Progenitor cell of endocrine pancreas (in vitro differentiated cells): ENCODE measurements at places on chromosomes 1 and 21. TPM values are rescaled to one million over a fixed set of nuclear protein-coding genes. Genes with fewer than 3 reads are reported as not detected.
A peak's percentile ranks its signal among the peaks of the same experiment; 100 is the strongest.

The PADI1 gene
- total RNA-seq: not detected in 2 replicates

The SRRM1 gene
- 197 and 199 TPM in 2 replicates for total RNA-seq

The MR1 gene
- 0.57 and 0.64 TPM in 2 replicates for total RNA-seq

The TMPRSS3 gene
- total RNA-seq: 10.1 and 14.4 TPM in 2 replicates

The IL20 gene
- not detected in 2 replicates for total RNA-seq

The SLC35F3 gene
- total RNA-seq: 0.71 and 0.74 TPM in 2 replicates

The FCAMR gene
- total RNA-seq: not detected in 2 replicates

The RORC gene
- total RNA-seq: 0.09 TPM in 1 of 2 replicates, not detected in the other

The EPHA10 gene
- total RNA-seq: 5.1 and 6.2 TPM in 2 replicates

The OR10Z1 gene
- total RNA-seq: not detected in 2 replicates

The SYT2 gene
- 1.4 and 1.8 TPM in 2 replicates for total RNA-seq

The RGS8 gene
- total RNA-seq: 0.05 TPM in 1 of 2 replicates, not detected in the other

The SPRR5 gene
- total RNA-seq: not detected in 2 replicates

DNA sequence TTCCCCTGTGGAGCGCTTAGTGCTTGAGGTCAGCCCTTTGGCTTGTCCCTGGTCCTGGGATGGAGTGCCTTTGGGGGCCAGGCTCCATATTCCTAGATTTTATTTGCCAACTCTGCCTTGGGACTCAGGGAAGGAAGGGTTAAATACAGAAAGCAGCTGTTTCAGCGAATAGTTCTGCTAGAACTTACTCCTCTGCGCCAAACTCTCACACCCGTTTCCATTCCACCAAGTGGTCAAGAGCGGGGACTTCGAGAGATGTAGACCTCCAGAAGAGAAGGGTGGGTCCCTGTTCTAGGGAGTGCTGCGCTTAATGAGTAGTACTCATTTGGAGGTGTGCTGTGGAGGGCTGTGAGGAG lies 704 bp upstream of the TOMM40L start:
- H3K27ac ChIP-seq: peak overlapping the region; percentile 92
- peak overlapping the region; percentile 99 for H3K4me3 ChIP-seq
- peaks cover 46% of the 10 kb centered on the region for H3K4me1 ChIP-seq
- peaks cover 3% of the 10 kb centered on the region for H3K36me3 ChIP-seq
- no peak for DNase-seq
- no peaks in the 10 kb centered on the region for H3K27me3 ChIP-seq

GRCh38 chr1:232678185-232678886 lies 48.4 kb upstream of the SIPA1L2 start:
- no peak overlapping the region for H3K4me3 ChIP-seq
- H3K4me1 ChIP-seq: peaks cover 19% of the 10 kb centered on the region
- H3K36me3 ChIP-seq: no peaks in the 10 kb centered on the region
- H3K27ac ChIP-seq: peak overlapping the region; percentile 17
- no peak for DNase-seq

GRCh38 chr1:110262296-110262695 lies 52.2 kb downstream of the KCNC4 start:
- no peak for DNase-seq
- no peak overlapping the region for H3K27ac ChIP-seq
- H3K4me3 ChIP-seq: no peak overlapping the region
- peaks cover 18% of the 10 kb centered on the region for H3K4me1 ChIP-seq
- H3K27me3 ChIP-seq: peaks cover 27% of the 10 kb centered on the region
- H3K36me3 ChIP-seq: no peaks in the 10 kb centered on the region

DNA sequence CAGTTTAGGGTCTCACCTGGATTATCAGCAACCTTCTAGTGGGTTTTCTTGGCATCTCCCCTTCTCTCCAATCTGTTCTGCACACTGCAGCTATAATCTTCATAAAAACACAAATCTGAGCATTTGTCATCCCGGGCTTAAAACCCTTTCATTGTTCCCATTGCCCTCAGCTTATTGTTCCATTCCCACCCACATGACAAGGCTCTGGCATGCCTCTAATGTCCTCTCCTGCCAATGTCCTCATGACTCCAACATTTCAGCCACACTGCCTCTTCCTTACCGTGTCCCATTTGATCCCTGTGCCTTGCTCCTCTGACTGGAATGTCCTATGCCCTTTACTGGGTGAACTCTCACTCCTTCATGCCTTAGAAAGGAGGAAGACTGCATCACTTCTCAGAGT lies 7.5 kb upstream of the DPH2 start:
- no peaks in the 10 kb centered on the region for H3K4me1 ChIP-seq
- no peaks in the 10 kb centered on the region for H3K27me3 ChIP-seq
- H3K36me3 ChIP-seq: peaks cover 9% of the 10 kb centered on the region
- H3K27ac ChIP-seq: no peak overlapping the region
- DNase-seq: no peak

DNA sequence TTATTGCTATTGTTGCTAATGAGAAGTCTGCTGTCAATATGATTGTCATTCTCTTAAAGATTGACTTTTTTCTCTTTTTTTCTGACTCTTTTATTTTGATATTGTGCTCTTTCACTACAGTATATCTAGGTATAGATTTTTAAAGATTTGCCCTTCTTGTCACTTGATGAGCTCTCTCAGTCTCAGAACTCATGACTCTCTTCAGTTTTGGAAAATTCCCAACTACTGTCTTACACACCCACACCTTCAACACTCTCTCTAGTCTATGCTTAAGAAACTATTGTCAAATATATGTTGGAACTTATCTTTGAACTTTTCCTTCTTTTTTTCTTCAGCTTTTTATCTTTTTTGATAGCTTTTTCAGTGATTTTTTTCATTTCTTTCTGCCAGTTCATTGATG lies 50.6 kb downstream of the LMO4 start:
- no peaks in the 10 kb centered on the region for H3K4me1 ChIP-seq
- no peak for DNase-seq
- no peak overlapping the region for H3K27ac ChIP-seq
- H3K36me3 ChIP-seq: peaks cover 13% of the 10 kb centered on the region

- no peak overlapping the region for H3K27ac ChIP-seq
- H3K4me3 ChIP-seq: no peak overlapping the region
- peaks cover 34% of the 10 kb centered on the region for H3K27me3 ChIP-seq
- H3K36me3 ChIP-seq: no peaks in the 10 kb centered on the region
- DNase-seq: no peak
- H3K4me1 ChIP-seq: peaks cover 10% of the 10 kb centered on the region
These were observed 18.8 kb downstream of the LRRC52 start for GRCh38 chr1:165562571-165562970.

- no peaks in the 10 kb centered on the region for H3K4me1 ChIP-seq
- no peaks in the 10 kb centered on the region for H3K27me3 ChIP-seq
- DNase-seq: no peak
- H3K36me3 ChIP-seq: peaks cover 3% of the 10 kb centered on the region
- H3K4me3 ChIP-seq: no peak overlapping the region
- H3K27ac ChIP-seq: no peak overlapping the region
These were observed 63.9 kb downstream of the LYST start for GRCh38 chr1:235802573-235803346.

- peaks cover 4% of the 10 kb centered on the region for H3K4me1 ChIP-seq
- H3K27me3 ChIP-seq: peaks cover 58% of the 10 kb centered on the region
- H3K36me3 ChIP-seq: no peaks in the 10 kb centered on the region
- H3K4me3 ChIP-seq: no peak overlapping the region
- no peak overlapping the region for H3K27ac ChIP-seq
These were observed 10.1 kb upstream of the LRRC71 start for GRCh38 chr1:156910309-156910782.

- no peak overlapping the region for H3K4me3 ChIP-seq
- peaks cover 7% of the 10 kb centered on the region for H3K36me3 ChIP-seq
- DNase-seq: no peak
- no peaks in the 10 kb centered on the region for H3K27me3 ChIP-seq
- no peak overlapping the region for H3K27ac ChIP-seq
These were observed 29.1 kb downstream of the THRAP3 start for GRCh38 chr1:36253161-36253862.

DNA sequence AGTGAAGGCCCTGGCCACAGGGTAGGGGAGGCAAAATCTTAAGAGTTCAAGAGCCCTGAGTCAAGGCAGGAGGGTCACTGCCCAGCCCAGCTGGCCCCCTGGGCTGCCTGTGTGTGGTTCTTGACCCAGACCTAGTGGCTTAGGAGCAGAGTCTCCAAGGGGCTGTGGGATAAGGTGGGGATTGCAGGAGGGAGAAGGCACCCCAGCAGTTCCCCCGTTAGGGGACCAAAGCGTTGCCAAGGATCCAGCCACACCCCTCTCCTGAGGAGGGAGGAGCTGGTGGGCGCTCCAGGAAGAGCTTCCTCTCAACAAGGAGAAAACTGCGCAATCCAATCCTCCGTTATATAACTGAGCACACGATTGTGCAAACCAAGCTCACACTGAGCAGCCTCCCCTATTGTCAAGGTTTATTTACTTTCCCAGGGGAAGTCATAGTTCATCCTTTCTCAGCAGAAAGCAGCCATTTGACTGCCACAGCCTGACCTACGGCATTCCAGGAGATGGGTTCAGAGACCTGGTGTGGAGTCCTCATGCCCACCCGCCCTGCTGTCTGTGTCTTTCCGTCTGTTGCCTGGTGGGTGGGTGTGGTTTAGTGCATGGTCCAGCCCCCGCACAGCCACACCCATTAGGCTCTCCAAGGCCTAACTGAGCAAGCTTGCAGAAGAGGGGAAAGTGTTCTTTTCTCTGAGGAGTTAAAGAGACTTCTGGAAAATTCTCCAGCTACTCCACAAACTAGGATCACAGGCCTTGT lies 3.5 kb downstream of the EPHX1 start:
- H3K4me3 ChIP-seq: no peak overlapping the region
- peak overlapping the region; percentile 15 for H3K27ac ChIP-seq
- no peak for DNase-seq
- peaks cover 40% of the 10 kb centered on the region for H3K4me1 ChIP-seq

GRCh38 chr1:91700771-91701471 lies 185.0 kb downstream of the TGFBR3 start:
- no peaks in the 10 kb centered on the region for H3K36me3 ChIP-seq
- no peak overlapping the region for H3K4me3 ChIP-seq
- H3K4me1 ChIP-seq: no peaks in the 10 kb centered on the region

DNA sequence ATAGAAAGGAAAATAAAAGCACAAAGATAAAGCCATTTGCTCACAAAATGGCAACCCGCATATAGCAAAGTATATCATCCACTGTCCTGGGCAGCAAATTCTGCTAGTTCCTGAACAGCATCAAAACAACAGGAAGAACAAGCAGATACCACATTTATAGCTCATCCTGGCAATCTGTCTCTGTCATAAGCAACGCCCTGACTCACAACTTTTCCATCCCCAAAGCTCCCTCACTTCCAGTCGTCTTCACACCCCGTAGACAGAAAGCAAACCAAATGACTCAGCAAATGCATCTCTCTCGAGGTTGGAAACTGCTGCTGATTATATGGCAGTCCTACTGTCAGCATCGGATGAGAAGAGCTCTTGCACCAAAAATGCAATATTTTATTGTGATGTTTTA lies 65.8 kb downstream of the AK5 start:
- H3K4me1 ChIP-seq: peaks cover 4% of the 10 kb centered on the region
- H3K4me3 ChIP-seq: no peak overlapping the region
- no peaks in the 10 kb centered on the region for H3K36me3 ChIP-seq
- no peaks in the 10 kb centered on the region for H3K27me3 ChIP-seq
- no peak overlapping the region for H3K27ac ChIP-seq

- H3K36me3 ChIP-seq: no peaks in the 10 kb centered on the region
- no peak overlapping the region for H3K4me3 ChIP-seq
- no peak for DNase-seq
- H3K4me1 ChIP-seq: no peaks in the 10 kb centered on the region
These were observed 30.5 kb downstream of the FBXO2 start for GRCh38 chr1:11623702-11624101.

DNA sequence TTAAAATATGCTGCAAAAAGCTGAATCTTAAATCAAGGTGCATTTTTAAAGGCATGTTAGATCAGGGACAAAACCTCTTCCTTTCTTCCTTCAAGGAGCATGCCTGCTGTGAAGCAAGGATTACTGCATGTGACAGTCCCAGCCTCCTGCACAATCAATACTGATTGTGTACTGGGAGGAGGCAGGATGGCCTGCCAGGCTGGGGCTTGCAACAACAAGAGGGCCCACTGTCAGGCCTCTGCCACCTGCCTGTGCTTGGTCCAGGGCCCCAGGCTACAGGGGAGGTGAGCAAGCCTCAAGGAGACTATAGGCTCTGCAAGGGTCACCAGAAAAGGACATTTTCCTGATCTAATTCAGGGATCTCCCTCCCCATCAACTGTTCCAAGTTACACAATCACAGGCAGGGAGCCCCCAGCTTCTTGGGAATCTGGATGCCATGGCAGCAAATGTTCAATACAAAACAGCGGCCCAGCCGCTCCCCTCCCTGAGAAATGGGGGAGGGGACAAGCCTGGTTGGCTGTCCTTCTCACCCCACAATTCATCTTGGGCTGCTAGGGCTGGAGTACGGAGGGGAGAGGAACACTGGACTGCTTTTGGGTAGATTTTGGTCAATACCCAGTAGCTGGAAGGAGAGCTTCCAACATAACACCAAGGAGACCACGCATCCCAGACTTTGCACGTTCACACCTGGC lies 76.7 kb downstream of the SSBP3 start:
- H3K27ac ChIP-seq: peak overlapping the region; percentile 71
- H3K27me3 ChIP-seq: no peaks in the 10 kb centered on the region
- H3K36me3 ChIP-seq: peaks cover 2% of the 10 kb centered on the region
- H3K4me3 ChIP-seq: peak overlapping the region; percentile 25

DNA sequence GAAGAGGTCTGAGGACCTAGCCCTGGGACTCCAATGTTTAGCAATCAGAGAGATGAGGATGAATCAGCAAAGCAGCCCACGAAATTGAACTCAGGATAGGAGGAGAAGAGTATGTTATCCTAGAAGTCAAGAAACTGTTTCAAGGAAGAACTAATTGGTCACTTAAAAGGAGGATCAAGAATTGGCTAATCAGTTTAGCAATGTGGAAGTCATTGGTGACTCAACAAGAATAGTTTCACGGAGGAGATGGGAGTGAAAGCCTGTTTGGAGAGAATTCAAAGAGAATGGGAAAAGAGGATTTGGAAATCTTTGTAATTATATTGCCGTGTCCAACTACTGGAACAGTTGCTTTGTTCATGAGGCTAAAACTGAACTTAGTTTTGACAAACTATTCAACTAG lies 7.4 kb downstream of the HMCN1 start:
- no peak overlapping the region for H3K4me3 ChIP-seq
- no peak overlapping the region for H3K27ac ChIP-seq
- H3K36me3 ChIP-seq: no peaks in the 10 kb centered on the region
- H3K27me3 ChIP-seq: no peaks in the 10 kb centered on the region

DNA sequence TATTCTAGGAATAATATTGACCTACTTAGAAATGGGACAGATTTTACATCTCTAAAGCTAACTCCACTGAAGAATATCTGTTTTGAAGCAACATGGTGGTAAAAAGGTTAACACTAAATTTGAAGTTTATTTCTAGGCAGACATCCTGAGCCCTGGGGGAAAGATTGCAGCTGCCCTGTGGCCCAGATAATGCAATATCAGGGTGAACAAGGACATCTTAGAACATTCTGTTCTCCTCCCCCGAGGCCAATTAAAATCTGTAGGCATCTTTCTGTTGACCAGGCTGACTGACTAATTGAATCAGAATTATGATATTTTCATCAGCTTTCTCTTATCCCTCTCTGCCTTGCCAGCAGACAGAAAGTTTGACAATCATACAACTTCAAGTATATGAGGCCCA lies 149.8 kb upstream of the DUSP10 start:
- DNase-seq: no peak
- H3K27ac ChIP-seq: no peak overlapping the region
- H3K36me3 ChIP-seq: no peaks in the 10 kb centered on the region
- H3K4me3 ChIP-seq: no peak overlapping the region

- H3K36me3 ChIP-seq: peaks cover 19% of the 10 kb centered on the region
- DNase-seq: no peak
- H3K4me1 ChIP-seq: no peaks in the 10 kb centered on the region
- H3K4me3 ChIP-seq: no peak overlapping the region
- no peak overlapping the region for H3K27ac ChIP-seq
- no peaks in the 10 kb centered on the region for H3K27me3 ChIP-seq
These were observed 31.1 kb downstream of the MRAP start for GRCh38 chr21:32329776-32330175.
